Activated CD4-positive, alpha-beta T cell treated with anti-CD3 and anti-CD28 coated beads for 48 hours (primary cell): ENCODE measurements at places on chromosomes 4 and X.
A peak's percentile ranks its signal among the peaks of the same experiment; 100 is the strongest.

DNA sequence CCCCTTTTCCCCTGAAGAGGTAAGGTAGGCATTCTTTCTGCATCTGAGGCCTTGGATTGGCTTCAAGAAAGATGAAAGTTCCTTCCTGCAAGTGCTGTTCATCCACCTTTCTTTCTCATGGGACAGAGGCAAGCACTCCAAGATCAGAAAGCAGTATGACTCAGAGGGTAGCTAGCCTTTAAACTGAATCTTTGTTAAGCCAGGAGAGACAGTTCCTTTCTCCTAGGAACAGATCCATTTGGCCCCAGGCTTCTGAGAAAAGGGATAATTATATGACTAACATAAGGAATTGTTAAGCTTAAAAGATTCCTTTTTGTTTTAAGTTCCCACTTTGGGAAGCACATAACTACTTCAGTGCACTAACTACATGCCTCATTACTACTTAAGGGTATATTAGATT is 192.0 kb downstream of the PPP3CA start:
- DNase-seq: no peak

DNA sequence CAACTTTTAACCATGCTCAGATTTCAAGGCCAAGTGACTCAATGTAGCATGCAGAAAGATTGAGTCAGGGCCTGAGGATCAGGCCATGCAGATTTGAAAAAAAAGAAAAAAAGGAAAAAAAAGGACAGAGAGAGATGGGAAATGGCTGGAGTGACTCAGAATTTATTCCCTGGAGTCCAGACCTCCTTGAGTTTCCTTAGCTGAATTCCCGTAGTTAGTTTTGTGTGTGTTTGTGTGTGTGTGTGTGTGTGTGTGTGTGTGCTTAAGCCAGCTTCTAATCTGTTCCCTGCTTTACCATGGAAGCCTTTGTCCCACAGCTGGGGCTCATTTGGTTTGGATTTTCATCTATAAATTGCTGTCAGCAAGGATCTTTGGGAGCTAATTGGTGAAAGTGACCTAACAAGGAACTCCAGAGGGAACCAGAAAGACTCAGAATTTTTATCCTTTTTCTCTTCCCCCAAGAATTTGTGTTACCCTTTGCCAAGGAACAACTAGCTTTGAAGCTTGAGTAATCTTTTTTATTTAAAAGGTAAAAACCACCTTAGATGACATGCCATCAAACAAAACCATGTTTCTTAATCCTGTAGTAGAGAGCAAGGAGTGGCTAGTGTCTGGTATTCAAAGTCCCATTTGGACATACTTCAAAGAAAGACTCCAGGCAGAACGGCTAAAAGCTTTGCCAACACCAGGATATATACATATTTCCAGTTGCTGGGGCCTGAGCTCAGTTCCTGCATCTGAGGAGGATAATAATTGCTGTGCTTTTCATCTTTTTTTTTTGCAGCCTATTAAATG is 109.0 kb upstream of the DDIT4L start:
- no peak for DNase-seq

GRCh38 chrX:45077748-45078424 is 122.8 kb downstream of the DIPK2B start:
- DNase-seq: peak; percentile 13

DNA sequence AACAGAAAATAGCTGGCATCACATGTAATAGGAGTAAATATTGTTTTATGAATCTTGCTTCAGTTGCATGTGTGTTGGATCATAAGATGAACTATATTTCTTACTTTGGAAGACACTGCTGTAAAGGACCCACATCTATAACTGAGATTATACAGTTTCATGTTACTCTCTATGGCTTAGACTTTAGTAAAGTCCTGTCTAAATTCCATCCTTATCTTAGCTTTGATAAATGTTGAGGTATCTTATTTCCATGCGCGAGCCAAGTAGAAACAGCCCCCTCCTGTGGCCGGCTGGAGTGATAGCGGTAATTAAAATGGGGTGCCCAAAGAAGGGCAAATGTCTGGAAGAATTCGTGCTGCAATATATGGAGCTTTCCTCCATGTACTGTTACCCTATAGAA is 43.0 kb downstream of the CCDC158 start:
- peak; percentile 65 for DNase-seq

- peak; percentile 35 for DNase-seq
These were observed 5.5 kb upstream of the WFS1 start for GRCh38 chr4:6264225-6264540.

DNA sequence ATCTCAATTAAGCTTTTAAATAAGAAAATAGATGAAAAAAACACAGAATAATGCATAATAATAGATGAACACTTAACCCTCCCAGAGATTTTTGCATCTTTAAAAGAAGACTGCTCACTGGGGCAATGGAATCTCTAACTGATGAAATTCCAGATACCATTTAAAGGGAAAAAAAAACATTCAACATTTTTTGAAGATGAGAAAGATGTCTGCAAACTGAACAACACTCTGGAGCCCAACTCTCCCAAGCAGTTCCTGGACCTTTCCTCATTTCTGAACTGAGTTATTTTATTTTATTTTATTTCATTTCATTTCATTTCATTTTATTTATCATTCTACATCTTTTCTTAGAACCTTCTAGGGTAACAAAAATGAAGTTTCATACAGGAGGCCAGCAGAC is 90.7 kb downstream of the CORIN start:
- DNase-seq: no peak

DNA sequence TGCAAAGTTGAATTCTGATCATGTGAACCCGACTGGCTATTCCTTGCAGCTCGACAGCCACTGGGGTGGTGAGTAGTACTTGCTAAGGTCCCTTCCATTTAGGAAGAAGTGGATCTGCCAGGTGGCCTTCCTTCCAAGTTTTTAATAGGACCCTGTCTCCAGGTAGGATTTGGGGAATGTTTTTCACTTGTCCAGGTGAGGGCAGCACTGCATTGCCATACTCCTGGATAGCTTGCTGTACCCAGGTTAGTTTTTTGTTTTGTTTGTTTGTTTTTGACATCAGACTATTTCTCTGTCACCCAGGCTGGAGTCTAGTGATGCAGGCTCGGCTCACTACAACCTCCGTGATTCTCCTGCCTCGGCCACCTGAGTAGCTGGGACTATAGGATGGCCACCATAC is 29.8 kb downstream of the SAGE1 start:
- DNase-seq: no peak

GRCh38 chr4:185134307-185134869 is 8.7 kb upstream of the SLC25A4 start:
- DNase-seq: no peak

GRCh38 chr4:78684325-78685079 is 91.6 kb upstream of the BMP2K start:
- no peak for DNase-seq

- peak; percentile 15 for DNase-seq
These were observed 13.1 kb upstream of the KIAA0232 start for GRCh38 chr4:6769233-6769988.

DNA sequence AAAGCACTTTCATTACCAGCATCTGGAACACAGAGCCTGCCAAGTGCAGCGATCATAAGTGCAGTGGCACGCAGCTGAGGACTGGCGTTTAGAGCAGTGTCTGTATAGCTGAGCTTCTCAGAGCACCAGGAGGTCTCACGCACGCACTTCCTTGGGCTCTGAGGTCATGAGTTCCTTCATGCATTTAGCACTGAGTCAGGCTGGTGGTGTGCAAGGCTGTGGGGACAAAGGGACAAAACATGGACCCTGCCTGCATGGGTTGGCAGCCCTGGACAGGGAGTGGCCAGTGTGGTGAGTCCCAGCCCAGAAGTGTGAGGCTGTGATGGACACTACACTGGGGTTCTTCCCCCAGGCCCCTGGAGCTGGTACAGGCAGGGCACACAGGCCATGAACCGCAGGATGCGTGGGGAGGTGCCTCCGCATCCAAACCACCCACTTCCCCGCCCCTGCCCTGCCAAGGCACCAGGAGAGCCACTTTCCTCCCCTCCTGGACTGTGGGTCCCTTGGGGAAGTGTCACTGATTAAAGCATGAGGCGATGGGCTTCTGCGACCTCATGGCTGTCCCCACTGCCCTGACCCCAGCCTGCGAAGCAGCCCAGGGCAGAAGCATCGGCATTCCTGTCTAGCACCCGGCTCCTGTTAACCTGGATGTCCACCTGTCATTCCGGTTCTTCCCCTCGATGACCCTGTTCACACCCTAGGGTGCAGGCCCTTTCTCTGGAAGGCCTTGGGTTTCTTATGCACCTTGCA is 37.2 kb upstream of the GPR78 start:
- DNase-seq: no peak

GRCh38 chr4:86218746-86219473 is 140.9 kb downstream of the MAPK10 start:
- no peak for DNase-seq

DNA sequence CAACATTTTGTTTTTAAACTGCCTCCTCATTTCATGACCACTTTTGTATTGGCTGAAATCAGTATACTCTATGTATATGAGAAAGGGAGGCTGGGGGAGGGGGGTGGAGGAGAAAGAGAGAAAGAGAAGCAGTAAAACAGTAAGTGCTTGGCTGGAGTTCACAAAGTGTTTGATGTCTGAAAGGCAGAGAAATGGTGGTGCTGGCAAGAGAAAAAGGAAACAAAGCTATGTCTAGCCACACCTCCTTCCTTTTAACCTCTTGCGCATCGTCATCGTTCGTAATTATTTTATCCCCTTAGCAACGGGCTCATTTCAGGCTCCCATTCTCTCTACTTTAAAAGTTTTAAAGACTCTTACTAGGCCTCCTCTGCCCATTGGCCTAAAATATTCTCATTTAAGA is 25.6 kb downstream of the RPA4 start:
- no peak for DNase-seq

DNA sequence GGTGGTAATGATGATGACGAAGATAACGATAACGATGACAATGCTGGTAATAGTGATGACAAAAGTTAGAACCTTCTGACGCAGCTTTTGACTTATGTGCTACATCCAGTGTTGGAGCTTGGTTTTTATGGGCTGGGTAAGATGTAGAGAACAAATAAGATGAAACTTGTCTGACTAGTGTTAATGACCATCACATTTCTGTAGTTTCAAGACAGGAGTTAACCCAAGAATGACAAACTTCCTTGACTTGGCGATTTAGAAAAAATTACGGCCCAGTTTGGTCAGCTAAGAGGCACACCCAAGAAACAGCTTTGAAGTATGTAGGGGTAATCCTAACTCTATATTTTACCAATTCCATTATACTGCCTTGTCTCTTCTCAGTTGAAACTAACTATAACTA is at the start of gene TMPRSS11B:
TSS of gene TMPRSS11B (minus strand) at position 101 of the 400 bp plus-strand sequence. CDS start 136 bp downstream, outside the sequence.
- no peak for DNase-seq

DNA sequence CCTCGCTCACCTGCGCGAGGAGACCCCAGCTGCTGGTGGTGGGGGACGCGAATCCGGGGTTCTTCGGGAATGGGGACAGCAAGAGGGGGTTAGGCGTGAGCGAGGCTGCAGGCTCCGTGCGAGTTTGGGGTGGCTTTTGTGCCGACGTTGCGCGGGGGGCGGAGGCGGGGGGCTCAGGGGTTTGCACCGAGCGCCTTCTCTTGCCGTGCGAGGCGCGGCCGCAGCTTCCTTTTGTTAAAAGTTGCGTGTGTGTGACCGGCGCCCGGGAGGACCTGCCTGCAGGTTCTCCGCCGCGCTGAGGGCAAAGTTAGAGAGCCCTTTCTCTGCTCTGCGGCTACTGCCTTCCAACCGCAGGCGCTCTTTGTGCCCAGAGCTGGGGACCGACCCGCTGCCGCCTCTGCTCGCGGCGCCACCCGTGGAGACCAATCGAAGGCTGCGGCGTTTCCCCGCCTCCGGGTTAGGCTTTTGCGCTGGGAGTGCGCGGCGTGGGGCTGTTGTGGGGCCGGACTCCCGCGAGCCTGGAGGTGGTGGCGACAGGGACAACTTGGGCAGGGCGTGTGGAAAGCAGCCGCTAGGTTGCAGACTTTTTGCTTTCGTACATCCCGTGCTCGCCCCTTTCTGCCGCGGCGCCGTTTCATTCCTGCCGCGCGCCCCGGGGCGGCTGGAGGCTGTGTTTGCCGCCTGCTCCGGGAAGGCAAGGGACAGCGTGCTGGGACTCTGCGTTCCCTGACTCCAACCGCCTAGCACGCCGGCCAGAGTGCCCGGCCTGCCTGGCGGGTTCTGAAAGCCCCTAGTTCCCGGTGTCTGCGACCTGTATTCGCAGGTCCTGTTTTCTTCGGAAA is 716 bp downstream of the KIT start:
- DNase-seq: peak; percentile 47
